Cardiac fibroblast (primary cell): ENCODE measurements at places on chromosomes 1 and 21.

DNA sequence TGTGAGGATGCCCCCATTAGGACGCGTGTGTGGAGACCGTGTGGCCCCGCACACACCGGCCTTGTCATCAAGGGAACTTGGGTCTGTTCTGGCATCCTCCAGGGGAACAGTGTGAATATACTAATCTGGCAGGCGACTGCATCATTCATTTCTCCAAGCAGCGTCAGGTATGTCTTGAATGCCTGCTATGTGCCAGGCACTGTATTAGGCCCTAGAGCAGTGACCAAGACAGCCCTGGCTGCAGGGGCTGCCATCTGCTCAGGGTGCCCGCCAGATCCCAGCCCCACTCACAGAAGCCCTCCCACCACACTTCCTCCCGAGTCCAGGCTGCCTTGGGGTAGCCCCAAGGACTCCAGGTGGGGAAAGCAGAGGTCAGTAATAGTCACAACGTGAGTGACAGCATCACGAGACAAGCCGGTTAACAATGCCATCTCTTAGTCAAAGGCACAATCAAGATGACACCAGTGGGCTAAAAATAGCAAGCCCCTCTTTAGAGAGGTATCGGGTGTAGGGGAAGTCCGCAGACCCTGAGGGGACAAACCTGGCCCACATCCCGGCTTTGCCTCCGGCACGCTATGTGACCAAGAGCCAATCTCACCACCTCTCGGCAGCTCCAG lies 7.5 kb upstream of the LAPTM5 start:
- DNase-seq: no peak

GRCh38 chr21:36654324-36654723 lies 44.6 kb upstream of the SIM2 start:
- DNase-seq: no peak

DNA sequence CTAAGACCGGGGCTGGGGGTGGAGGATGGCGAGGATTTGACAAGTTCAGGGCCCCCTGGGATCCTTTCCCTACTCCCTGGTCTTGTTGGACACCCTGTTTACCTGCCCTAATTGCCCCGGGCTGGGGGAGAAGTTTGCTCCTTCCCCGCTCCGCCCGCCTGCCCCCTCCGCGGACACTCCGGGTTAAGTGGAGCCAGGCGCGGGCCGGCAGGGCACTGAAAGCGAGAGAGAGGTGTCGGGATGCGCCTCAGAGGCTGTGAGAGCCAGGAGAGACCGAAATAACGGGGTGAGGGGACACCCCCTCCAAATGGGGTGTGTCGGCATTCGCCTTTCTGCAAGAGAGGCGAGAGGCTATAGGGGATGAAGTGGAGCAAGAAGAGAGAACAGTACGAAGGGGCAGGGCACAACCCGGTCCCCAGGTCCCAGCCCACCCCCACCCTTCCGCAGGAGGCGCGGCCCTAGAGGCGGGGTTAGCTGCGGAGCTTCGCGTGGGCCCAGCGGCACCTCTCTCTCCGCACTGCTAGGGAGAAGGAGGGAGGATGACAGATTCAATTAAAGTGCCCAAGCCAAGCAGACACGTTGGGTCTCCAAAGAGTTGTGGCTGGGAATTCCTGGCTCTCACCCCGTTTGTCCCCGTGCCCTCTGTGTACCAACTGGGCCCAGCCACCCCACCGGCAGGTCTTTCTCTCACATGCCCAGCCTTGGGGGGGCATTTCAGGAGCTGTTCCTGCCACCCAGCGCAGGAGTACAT lies 3.8 kb downstream of the EFNA3 start:
- no peak for DNase-seq

DNA sequence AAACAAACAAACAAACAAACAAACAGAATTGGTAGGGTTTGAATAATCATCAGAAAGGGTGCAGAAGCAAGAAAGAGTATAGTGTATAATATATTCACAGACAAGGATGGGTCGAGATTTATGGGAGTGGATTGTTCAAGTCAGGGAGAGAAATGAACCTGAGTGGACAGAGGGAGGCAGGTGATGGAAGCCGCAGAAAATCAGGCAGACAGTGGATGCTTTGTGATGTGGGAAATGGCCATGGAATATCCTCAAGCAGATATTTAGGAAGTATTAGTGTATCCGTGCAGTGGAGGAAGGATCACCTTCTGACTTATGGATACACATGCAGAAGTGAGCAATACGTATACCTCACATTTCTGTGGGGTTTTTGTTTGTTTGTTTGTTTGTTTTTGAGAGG lies 14.0 kb upstream of the SLC45A1 start:
- no peak for DNase-seq

- no peak for DNase-seq
Measured at GRCh38 chr1:158179301-158180041, 1.2 kb upstream of the CD1D start.

- no peak for DNase-seq
Measured at GRCh38 chr1:2203671-2204414, 9.3 kb upstream of the FAAP20 start.

GRCh38 chr1:32725615-32725982 lies 23.0 kb upstream of the SYNC start:
- DNase-seq: no peak

GRCh38 chr1:207606362-207606755 lies 38.6 kb upstream of the CR1L start:
- DNase-seq: no peak

DNA sequence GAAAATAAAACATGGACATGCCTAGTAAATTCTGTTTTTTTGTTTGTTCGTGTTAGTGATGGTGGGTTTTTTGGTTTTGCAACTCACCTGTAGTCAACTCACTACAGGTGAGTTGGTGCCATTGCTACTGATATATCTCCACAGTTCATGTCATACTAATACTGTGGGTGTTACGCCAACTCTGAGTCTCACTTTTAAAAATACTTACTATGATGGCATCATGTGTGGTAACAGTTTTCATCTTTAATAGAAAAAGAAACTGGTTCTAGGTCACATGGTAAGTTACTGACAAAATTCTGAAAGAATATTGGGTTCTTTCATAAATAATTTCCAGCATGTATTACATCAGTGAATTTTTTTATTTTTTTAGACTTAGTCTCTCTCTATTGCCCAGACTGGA lies 38.0 kb downstream of the TSNAX start:
- no peak for DNase-seq

- peak; percentile 28 for DNase-seq
Measured at GRCh38 chr1:89692601-89693521, 59.9 kb downstream of the LRRC8C start.

DNA sequence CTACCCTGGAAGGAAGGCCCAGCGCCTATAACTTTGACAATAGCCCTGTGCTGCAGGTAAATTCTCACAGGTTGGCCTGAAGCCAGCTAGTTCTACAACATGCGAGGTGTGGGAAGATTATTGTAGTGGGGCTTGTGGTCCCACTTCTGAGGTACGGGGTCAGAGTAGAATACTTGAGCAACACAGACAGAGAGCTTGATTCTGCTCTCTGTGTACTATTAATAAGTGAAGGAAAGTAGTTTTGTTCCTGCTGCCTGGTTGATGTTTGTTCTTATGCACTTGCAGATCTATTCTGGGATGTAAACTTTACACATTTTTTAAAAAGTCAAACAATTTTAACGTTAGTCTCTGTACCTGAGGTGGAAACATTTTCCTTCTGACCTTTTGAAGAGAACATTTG lies 80.4 kb downstream of the LAMC1 start:
- DNase-seq: no peak

DNA sequence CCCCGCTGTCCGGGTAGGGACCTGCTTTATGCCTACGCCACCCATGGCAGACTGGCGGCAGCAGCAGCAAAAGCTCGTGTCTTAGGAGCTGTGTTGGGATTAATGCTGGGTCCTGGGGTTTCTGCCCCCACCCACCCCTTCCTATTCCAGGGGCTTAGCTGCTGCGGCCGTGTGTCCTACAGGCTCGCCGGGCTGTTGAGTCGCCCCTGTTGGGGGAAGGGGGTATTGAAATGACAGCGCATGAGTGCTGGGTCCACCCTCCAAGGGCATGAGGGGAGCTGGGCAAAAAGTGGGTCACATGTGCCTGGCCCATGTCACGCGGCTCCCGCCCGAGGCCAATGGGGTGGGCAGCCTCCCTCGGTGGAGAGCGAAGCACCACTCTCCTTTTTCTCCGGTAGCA lies 118.3 kb upstream of the COL6A1 start:
- no peak for DNase-seq

DNA sequence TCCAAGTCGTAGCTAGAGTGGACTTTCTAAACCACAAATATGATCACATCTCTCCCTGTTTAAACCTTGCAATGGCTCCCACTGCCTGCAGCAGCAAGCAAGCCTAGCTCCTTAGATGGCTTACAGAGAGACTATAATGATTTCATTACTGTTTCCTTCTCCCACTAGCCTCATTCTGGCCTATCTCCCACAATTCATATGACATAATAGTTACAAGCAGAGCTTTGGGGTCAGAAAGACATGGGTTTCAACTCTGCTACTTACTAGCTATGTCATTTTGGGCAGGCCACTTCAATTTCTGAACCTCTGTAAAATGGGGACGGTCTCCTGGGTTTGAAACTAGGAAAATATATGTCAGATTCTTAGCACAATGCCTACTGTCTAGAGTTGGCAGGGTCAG lies 143.3 kb downstream of the TRABD2B start:
- DNase-seq: no peak

DNA sequence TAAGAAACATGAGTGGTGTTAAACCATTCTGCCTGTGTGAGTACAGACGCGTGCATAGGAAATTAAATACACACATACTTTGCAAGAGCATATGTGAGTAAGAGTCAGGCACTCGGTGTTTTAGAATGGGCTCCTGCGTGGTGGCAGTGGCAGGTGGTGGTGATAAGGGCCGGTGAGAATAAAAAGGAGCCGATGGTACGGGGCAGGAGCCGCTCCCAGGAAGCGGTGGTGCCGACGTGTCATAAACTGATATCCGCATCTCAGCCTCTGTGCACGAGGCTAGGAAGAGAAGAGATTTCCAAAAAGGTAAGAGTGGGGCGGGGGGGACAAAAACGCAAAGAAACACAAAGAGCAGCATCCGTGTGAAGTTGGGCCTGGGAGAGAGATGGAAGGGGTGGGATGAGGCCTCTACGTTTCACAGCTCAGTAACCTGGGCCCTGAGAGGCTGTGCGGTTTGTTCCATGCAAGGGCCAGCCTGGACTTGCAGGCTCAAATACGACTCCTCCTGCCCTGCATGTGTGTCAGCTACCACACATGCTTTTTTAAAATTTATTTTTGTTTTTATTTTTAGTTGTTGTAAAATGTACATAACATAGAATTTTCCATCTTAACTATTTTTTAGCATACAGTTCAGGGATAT lies 127.7 kb upstream of the COL6A1 start:
- DNase-seq: no peak

GRCh38 chr1:40404670-40405462 lies 31.3 kb downstream of the SMAP2 start:
- peak; percentile 81 for DNase-seq

GRCh38 chr1:243312952-243313634 lies 57.3 kb downstream of the SDCCAG8 start:
- no peak for DNase-seq

DNA sequence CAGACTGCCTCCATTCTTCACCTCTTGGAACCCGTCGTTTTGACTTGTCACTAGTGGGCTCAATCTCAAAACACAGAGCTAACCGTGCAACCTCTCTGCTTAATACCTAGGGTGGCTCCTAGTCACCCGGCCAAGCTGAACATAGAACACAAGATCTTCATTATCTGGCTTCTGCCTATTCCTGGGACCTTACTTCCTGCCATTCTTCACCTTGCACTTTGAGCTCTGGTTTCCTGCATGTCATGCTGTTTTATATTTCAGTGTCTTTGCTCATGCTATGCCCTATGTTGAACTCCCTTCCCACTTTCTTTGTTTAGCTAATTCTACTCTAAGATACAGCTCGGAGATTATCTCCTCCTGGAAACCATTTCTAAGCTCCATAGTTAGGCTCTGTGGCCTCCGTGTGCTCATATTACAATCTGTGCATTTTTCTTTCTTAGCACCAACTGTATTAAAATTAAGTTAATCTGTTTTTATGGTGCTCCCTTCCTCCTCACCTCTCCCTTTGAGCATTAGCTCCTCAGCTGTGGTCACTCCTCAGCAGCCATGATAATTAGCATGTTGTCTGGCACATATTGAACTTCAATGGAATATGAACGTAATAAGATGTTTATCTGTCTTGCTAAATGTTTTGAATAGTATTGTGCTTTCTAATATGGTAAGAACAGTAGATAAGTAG lies 13.1 kb downstream of the GPSM2 start:
- no peak for DNase-seq

DNA sequence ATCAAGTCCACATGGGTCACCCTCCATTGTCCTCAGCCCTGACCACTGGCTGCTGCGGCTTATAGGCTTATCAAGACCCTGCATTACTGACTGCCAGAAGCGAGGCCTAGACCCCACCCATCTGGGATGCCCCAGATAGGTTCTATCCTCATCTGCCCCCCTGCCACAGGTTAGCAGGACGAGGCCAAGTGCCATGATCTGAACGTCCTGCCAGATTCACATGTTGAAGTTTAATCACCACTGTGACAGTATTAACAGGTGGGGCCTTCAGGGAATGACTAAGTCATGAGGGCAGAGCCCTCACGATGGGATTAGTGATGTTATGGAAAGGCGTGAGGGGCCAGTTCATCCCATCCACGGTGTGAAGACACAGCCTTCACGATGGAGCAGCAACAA lies 6.2 kb upstream of the CPLANE2 start:
- no peak for DNase-seq

- no peak for DNase-seq
Measured at GRCh38 chr1:74324684-74325448, 89.7 kb downstream of the TNNI3K start.

DNA sequence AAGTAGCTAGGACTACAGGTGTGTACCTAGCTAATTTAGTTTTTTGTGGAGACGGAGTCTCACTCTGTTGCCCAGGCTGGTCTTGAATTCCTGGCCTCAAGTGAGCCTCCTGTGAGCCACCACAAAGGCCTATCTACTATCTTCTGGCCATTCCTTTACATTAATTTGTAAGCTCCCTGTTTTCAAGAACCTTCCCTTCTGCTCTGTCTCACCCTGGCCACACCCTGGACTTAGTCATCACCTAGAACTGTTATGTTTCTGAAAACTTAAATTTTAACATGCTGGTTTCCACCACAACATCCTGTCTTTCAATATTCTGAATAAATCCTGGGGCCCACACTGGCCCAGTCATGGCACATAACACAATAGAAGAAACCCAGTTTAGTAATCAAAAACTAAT lies 4.9 kb upstream of the B4GALT3 start:
- peak; percentile 85 for DNase-seq
